ENCODE measurements at places on chromosomes 2 and 18.

- no peak for DNase-seq
These were observed 124.2 kb downstream of the LPIN1 start for GRCh38 chr2:11870584-11870983.

GRCh38 chr2:202449344-202449743 lies 73.2 kb downstream of the BMPR2 start:
- DNase-seq, result no peak

DNA sequence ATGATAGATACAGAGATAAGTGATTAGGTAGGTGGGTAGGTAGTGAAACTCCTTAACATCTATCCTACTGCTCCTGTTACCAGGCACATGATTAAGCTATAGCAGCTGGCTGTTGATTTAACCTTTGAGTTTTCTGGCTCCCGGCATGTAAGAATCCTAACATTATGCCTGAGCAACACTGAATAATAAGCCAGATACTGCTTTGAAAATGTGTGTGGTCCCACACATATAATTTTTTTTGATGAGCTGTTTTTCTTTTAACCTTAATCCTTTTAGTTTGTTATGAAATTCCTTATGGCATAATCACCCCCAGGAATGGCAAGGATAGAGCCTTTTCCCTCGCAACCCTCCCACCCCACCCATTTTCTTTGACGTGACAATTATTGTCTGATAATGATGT lies 104.2 kb upstream of the NEUROD1 start:
- peak; percentile 48 for DNase-seq

DNA sequence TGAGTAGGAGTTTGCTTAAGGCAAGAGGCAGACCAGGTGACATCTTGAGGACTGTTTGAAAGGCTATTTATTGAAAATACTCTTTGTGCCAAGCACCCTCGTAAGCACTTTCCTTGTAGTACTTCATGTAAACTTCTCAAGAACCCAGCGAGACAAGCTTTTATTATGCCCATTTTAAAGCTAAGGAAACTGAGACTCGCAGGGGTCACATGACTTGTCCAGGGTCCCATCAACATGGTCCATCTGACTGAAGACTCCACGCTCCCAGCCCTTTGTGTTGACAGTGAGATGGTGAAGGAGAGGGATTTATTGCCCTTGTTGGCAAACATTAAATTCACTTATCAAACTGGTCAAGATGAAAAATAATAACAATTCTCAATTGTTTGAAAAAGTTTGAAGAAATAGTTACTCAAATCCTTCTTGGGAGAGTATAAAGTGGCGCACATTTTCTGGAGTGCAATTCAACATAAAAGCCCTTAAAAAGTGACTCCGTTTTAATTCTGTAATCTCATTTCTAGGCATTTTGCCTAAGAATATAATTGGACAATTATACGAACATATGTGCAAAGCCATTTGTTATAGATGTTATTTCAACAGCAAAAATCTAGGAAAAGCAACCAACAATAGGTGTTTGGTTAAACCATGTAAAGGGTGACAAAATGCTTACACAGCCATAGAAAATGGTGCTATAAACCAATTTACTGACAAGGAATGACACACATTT lies 270.5 kb upstream of the NCKAP5 start:
- no peak for DNase-seq

DNA sequence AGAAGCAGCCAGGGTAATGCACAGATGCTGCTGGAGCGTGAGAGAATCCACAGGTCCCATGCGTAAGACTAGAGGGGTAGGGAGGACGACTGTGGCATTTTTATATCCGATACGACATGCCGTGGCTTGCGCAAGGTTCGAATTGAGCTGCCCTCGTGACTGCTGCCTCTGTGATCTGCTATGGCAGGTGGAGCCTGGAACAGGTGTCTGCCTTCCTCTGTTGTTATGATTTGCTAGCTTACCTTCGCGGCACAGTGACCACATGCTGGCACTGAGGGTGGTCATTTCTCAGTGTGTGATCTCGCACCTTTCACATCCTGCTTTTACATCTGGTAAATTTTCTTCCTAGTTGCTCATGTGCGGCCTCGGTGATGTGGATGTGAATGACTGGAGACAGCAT lies 240.2 kb downstream of the ALPK2 start:
- no peak for DNase-seq

- DNase-seq, result no peak
These were observed 56.9 kb downstream of the MFSD6 start for GRCh38 chr2:190465060-190465459.

DNA sequence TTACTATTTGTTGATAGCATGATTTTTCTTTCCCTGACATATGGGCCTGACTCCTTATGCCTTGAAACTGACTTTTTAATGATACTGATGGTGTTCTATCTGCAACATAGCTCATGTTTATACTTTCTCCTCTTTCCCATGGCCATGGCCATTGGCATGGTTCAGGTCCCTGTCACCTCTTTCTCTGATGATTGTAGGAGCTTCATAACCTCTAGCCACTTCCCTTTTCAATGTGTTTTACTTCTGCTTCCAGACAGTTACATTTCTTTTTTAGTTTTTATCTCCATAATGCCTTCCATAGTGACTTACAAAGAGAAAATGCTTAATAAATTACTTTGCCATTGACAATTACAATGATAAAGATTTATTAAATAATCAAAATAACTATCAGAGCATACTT lies 177.9 kb upstream of the SETBP1 start:
- no peak for DNase-seq

DNA sequence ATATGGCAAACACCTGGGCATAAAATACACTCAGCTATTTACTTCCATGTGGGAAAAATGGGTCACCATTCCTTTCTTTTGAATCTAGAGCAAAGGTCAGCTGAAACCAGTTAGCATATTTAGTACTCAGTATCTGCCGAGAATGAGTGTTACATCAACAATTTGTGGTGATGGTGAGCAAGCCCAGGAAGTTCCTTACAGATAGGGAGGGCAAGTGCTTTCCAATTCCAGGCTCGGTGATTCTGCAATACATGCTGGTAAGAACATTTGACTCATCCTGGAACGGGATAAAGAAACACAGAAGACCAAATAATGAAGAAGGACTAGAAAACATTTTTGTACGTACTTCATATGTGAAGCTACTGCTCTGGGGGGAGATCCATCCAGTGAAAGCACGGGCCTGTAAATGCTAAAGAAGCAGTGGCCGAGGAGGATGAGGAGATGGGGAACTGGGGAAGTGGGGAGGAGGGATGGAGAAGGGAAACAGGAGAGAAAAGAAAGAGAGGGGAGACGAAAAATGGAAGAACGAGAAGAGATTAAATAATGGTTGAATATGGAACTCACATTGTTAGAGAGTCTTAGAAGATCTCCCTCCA lies 251.9 kb downstream of the TTC32 start:
- DNase-seq, result peak; percentile 90

DNA sequence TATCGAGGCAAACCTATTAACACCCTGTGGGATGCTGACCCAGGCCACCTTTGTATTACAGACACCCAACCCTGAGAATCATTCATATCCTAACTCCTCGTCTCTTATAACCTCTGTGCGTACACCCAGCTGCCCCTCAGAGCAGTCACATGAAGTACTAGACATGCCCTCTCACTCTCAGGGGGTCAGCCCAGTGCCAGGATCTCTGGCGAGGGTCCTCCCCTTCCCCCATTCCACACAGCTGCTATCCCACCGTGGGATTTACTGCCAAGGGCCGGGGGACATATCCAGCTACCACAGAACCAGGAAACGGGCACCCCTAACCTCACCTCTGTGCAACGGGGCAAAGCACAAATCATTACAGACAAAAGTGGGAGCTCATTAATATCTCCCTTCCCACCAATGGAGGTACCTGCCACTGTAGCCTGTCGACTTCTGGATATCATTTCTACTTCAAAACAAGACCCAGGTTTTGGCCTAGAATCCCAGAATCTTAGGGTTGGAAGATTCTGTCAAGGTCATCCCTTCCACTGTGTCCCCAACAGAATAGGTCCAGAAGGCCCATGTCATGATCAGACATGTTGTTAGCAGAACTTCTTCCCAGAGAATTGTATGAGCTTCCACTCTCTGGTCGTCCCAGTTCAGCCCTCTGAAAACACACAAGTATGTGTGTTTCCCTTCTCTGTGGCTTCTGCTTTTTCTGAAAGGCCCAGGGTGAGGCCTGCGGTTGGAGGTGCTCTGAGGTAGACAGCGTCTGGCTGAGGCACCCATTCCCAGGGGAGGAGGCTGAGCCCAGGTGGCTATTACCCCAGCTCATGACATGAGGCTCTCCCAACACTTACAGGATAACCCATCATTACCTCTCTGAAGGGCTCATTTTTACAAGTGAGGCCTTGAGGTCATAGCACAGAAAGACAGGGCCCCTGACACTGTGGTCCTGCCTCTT lies 1.7 kb downstream of the TMBIM1 start:
- DNase-seq, result no peak

- DNase-seq, result no peak
These were observed 20.3 kb downstream of the PER2 start for GRCh38 chr2:238267884-238268680.

- no peak for DNase-seq
These were observed 139.2 kb downstream of the GLI2 start for GRCh38 chr2:120874888-120875275.

DNA sequence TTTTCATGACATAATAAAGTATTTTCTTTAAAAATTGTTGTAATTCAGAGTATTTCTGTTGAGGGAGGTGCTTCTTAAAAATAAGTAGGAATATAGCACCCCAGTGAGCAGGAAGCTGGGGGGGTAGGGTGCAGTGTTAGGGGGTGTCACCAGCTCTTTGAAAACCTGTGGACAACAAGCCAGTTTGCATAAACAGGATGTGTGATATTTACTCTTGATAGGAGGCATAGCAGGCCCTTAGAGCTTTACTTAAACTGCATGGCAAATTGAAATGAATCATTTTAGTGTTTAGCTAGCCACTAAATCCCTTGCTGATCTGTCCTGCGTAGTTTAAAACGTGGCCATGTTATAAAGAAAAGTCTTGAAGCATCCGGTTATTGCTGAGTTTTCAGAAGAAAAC lies 8.4 kb downstream of the TGIF1 start:
- no peak for DNase-seq

- no peak for DNase-seq
These were observed 286.3 kb downstream of the BCL11A start for GRCh38 chr2:60267122-60267521.

DNA sequence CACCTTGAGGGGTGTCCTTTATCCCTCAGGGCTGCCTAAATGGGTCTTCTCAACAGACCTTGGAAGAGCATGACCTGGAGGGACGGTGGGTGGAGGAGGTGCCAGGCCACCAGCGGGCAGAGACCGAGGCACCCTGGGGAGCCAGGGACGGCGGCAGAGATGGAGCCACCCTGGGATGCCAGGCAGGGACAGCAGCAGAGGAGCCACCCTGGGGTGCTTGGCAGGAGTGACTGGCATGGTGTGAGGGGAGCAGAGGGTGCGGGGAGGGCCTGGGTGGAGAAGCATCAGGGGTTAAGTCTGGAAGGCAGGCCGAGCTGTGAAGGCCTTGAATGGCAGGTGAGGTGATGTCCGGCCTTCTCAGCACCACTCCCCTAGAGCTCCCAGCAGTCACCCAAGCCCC lies 56.1 kb downstream of the CIB4 start:
- no peak for DNase-seq

DNA sequence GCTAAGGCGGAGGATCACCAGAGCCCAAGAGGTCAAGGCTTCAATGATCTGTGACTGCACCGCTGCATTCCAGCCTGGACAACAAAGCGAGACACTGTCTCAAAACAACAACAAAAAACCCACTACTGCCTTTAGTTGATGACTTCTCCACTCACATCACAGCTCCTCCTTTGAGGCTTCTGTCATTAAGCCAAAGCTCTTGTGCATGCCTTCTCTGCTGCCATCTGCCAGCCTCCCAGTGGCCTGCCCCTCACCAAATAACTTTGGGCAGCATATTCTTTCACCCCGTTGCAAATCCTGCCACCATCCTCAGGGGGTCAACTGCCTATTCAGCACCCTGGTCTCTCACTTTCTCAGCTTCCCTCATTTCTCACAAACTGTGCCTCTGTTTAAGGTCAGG lies 27.5 kb downstream of the OSBPL1A start:
- DNase-seq, result no peak

DNA sequence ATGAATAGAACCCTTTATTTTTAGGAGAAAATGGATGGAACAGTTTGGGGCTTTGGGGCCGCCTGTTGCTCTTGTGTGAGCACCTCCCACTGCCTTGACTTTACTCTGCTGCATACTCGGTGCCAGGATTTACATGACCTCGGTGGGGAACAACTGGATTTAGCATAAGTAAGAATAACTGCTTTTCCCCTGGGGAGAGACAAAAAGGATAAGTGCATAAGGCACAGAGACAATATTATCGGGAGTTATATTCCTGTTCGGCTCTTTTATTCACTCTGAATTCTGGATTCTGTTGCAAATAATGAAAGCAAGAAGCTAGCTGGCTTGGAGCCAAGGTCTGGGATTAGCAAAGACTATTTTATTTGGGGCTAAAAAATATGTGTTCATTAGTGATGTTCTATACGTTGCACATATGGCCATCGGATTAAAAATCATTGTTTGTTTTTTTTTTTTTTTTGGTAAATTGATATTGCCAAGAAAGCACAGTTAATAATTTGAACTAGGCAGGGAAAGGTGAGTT lies 69.8 kb downstream of the CYBRD1 start:
- no peak for DNase-seq

DNA sequence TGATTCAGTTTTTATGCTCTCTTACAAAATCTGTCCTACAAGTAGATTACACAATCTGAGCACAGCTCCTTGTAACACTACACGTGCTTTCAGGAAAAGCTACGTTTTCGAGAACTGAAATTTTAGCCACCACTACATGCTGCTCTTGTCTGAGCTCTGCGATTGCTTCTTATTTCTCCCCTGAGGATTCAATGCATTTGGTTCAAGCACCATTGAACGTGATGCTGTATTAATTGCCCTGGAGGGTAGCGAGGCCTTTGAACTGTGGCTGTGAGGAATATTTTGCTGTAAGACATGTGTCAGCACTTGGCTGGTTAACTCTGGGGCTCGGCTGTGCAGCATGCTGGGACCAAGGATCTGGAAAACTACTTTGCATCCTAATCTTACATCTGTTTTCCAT lies 405.8 kb downstream of the EPHA4 start:
- no peak for DNase-seq

- peak; percentile 78 for DNase-seq
These were observed 806 bp downstream of the RFX8 start for GRCh38 chr2:101473911-101474701.

GRCh38 chr2:105521176-105521575 lies 122.3 kb upstream of the FHL2 start:
- DNase-seq, result peak; percentile 42

Measured in astrocyte of the hippocampus (primary cell).